ENCODE measurements at places on chromosomes 6 and 20.

DNA sequence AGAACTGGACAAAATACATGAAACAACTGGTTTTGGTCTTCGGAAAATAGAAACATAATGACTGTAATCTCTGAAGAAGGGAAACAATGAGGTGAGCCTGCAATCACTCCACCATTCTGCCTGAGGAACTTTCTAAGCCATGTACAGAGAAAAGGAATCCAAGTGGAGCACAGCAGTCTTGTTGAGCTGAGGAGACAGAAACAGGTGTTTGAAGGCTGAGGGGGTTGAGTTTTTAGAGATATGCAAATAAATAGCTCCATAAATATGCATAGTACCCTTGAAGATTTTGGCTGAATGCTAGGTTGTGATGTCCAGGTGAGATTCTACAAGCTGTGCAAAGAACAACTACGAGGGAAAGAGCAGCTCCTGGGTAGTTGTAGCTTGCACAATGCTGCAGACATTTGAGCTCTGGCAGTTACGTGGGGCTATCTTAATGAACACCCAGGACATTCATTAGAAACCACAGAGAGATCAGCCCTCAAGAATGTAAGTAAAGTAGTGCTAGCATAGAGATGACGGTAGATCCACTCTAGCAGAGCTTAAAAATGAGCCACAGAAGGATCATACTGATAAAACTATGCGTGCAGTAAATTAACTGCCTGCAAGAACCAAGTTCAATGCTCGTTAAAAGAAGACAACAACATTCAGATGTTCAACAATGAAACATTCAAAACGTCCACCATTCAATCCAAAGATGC is 24.3 kb downstream of the TUBB2B start:
- DNase-seq: no peak

DNA sequence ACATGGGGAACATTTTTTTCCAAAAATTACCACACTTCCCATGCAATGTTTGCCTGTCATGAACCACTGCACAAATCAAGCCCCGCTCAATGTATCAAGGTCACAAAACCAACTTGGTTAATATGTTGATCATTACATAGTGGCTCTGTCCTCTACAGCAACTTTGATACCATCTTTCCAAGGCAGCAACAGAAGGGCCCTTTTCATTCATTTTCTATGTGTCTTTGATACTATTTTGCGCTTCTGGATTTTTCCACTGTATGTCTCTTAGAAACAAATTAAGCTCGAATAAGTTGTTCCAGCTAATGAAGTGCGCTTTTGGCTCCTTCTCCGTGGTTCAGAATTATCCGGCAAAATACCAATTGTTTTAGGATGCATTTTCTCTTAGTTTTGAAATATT is 1.5 kb downstream of the ZHX3 start:
- no peak for DNase-seq

- DNase-seq: no peak
Observed at GRCh38 chr6:137950581-137950980, 83.5 kb downstream of the TNFAIP3 start.

GRCh38 chr6:143023695-143024094 is 37.0 kb upstream of the AIG1 start:
- DNase-seq: no peak

DNA sequence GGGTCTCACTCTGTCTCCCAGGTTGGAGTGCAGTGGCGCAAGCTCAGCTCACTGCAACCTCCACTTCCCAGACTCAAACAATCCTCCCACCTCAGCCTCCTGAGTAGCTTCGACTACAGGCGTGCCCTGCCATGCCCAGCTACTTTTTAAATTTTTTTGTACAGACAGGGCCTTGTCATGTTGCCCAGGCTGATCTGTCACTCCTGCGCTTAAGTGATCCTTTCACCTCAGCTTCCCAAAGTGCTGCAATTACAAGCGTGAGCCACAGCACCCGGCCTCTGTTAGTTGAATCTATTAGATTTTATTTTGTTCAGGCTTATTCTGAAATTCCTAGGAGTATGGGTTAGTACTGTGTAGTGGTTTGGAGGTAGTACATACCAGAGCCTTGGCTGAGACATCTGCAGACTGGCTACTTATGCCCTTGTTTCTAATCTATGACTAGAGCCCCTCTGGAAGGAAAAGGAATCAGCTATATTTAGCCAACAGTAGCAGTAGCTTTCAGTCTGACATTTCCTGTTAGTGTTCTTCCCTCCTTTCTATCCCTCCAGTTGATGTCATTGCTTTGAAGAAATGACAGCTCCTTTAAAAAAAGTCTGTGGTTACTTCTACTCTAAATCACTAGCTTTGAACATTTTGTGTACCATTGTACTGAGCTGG is 74.4 kb downstream of the ITCH start:
- no peak for DNase-seq

- peak; percentile 44 for DNase-seq
Observed at GRCh38 chr6:144285798-144286502, 815 bp downstream of the UTRN start.

GRCh38 chr6:138666636-138667035 is 106.9 kb upstream of the CCDC28A start:
- DNase-seq: no peak

- DNase-seq: no peak
Observed at GRCh38 chr20:33010133-33010504, 2.6 kb downstream of the BPIFB2 start.

DNA sequence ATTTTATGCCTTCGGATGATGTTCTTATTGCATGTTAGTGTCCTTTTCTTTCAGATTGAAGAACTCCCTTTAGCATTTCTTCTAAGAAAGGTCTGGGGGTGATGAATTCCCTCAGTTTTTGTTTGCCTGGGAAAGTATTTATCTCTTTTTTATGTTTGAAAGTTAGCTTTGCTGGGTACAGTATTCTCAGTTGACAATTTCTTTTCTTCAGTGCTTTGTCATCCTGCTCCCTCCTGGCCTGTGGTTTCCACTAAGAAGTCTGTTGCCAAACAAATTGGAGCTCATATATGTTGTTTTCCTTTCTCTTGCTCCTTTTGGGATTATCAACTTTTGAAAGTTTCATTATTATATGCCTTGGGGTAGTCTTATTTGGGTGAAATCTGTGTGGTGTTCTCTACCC is 11.5 kb downstream of the GRM1 start:
- no peak for DNase-seq

DNA sequence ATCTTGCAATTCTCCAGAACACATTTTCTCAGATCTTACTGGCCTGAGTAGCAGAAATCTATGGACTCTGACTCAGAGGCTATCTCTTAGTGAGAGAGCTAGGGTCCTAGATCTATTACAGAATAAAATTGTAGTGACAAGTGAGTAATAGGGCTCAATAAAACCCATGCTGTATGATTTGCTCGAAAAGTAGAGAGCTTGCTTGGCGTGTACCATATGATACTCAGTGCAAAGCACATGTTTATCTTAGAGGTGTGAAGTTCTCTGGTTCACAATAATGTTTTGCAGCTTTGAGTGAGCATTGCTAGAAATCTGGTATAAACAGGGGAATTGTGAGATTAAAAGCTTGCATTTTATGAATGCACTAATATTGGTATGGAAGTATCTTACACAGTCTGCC is 87.8 kb upstream of the PRSS16 start:
- no peak for DNase-seq

DNA sequence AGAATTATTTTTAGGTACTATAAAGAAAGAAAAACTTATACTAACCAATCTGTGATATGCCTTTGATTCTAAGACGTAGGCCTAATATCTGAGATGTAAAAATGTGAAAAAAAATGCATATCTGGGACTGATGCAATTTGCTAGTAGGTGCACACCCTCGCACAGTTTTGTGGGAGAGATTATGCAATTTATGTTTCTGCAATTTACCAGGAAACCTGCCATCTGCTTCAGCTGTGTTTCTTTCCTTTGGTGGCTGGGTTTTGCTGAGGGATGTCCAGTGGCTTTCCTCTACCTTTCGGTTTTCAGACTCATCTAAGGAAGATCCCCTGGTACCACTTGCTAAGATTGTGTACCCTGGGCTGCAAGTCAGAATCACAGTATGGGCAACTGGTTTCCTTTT is 186.9 kb downstream of the ZFP64 start:
- DNase-seq: no peak

DNA sequence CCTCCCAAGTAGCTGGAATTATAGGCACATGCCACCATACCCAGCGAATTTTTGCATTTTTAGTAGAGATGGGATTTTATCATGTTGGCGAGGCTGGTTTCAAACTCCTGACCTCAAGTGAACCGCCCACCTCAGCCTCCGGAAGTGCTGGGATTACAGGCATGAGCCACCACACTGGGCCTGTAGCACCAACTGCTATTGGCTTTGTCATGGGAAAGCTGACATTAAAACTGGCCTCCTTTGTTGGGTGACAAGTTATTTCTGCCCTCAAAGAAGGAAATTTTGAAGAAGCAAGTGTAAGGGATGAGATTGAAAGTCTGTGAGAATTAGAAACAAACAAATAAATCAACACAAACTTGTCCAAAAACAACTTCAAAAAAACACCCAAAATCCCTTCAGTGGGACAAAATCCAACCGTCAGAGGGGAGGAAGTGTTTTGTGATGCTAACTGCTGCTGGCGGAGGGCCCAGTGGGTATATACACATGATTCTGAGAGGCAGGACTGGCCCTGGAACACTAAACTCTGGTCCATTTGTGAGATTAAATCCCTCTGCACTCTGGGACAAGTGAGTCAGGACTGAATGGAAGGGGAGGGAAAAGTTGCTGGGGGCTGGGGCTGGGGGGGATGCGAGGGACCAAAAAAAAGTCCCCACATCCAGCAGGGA is 87.5 kb upstream of the NAA20 start:
- peak; percentile 16 for DNase-seq

- DNase-seq: no peak
Observed at GRCh38 chr6:43807228-43808061, 37.4 kb downstream of the VEGFA start.

GRCh38 chr6:105022416-105022815 is 65.5 kb downstream of the LIN28B start:
- DNase-seq: no peak

GRCh38 chr6:53646606-53647005 is 18.9 kb downstream of the KLHL31 start:
- DNase-seq: no peak

DNA sequence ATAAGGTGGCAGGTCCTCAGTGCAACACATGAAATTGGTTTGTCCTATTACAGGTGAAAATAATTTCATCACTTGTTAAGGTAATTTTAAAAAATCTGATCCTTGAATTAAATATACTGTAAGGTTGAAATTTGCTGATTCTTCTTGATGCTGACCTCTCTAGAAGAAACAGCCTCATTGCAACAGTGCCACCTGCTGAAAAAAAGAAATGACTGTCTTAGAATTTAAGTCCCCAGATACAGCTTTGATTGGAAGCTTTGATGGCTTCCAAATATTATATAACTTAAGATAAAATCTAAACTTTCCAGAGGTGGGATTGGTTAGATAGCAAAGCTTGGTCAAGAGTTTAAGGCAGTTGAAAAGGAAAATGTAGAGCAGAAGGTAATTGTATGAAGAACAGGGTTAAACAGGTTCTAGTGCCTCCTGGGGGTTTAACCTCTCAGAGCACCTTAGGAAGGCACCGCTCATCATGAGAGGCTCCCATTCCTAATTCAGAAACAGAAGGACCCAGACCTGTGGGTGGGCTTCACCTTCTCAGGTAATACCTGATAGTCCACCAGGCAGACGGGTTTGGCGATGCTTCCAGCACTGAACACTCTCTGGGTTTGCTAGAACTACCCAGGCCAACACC is 401.0 kb downstream of the PAX1 start:
- DNase-seq: no peak

DNA sequence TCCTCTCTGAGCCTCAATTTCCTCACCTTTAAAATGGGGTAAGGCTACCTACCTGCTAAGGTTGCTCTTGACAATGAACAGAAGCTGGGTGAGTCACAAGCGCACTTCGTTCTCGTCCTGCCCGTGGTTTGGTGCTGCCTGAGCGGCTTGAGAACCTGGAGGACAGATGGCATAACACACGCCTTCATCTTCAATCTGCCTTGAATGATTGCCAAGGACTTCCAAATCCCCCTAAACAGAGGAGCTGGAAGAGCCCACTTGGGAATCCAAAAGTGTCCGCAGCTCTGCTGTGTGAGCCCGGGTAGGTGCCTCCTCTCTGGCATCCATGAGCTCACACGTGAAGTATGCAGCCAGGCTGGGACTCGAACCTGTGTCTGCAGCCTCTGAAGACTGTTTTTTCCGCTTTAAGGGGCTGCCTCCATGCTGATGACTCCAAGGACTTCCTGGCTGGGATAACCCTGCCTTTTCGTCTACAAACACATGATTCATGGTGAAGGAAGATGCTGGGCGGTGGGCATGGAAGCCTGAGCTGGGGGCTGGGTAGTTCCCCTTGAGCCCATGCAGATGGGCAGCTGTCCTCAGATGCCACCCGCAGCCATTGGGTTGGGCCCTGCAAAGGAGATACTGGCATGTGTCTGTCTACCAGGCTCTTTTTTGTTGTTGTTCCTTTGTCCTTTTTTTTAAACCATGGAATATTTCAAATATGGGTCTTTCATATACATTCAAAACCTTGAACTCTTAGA is 25.3 kb upstream of the CSNK2A1 start:
- DNase-seq: no peak

DNA sequence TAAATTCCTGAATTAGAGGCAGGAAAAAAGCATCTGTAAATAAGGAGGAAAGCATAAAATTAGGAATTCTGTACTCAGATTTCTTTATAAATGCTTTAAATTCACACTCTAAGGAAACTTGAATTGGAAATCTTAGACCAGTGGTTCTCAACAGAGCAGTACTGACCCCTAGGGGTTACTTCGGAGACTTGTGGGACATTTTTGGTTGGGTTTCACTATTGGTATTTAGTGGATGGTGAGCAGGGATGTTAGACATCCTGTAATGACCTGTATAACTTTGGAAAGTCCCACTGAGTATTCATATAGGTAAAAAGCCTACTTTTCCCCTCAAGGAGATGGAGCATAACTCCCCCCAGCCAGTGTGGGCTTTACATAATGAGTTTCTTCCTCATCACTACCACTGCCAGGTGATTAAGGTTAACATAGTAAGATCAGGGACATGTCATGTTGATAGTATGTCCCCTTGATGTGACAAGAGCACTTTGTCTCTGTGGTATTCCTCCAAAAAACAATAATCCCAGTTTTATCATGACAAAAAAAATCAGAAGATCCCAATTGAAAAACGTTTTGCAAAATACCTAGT is 31.0 kb downstream of the GLO1 start:
- DNase-seq: no peak

- DNase-seq: peak; percentile 76
Observed at GRCh38 chr6:131733376-131734016, 22.7 kb upstream of the CTAGE9 start.

- no peak for DNase-seq
Observed at GRCh38 chr6:56361812-56362211, 114.4 kb upstream of the COL21A1 start.

GRCh38 chr6:3683331-3683730 is 68.2 kb downstream of the PXDC1 start:
- no peak for DNase-seq

- DNase-seq: no peak
Observed at GRCh38 chr6:168278904-168279303, 40.7 kb downstream of the DACT2 start.

GRCh38 chr6:121652223-121652622 is 216.8 kb downstream of the GJA1 start:
- DNase-seq: no peak

DNA sequence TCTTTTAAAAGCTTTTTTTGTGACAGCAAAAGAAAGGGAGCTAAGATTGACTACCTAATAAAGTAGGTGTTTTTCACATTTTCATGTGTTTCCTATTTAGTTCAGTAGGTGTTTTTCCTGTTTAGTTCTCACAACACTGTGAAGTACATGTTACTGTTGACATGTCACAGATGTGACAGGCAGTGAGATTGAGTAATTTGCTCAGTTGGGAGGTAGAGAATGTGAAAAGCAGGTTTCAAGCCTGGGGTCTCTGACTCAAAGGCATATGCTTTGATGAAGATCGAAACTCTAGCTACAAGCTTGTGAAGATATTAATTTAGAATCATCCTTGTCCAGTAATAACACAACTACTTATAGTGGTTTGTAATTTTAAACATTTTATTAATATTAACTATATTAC is 43.1 kb downstream of the SLX4IP start:
- no peak for DNase-seq

Data from amygdala (tissue), 56 donors.